ENCODE measurements at places on chromosomes 4 and X.

- H3K27me3 ChIP-seq = no peaks in the 10 kb centered on the region
- no peak overlapping the region for H3K4me3 ChIP-seq
- H3K36me3 ChIP-seq = no peaks in the 10 kb centered on the region
- H3K27ac ChIP-seq = no peak overlapping the region
- no peaks in the 10 kb centered on the region for H3K4me1 ChIP-seq
Observed at GRCh38 chrX:78029663-78030062, 60.2 kb upstream of the PGAM4 start.

DNA sequence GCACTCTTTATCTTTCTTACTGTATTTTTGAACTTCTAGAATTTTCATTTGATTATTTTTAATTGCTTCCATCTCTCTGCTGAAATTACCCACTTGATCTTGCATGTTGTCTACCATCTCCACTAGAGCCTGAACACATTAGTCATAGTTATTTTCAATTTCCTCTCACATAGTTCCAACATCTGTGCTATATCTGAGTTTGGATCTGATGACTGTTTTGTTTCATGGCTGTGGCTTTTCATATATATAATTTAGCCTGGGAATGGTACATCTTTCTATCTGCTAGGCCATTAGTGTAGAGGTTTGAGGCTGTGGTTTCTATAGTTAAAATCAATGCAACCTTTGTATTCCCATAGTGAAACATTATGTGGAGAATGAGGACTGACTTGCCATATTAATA, 33.2 kb downstream of the NPY2R start:
- no peak overlapping the region for H3K27ac ChIP-seq
- no peaks in the 10 kb centered on the region for H3K4me1 ChIP-seq

- no peaks in the 10 kb centered on the region for H3K27me3 ChIP-seq
- H3K27ac ChIP-seq = no peak overlapping the region
- no peaks in the 10 kb centered on the region for H3K4me1 ChIP-seq
- DNase-seq = no peak
- no peak overlapping the region for H3K4me3 ChIP-seq
Observed at GRCh38 chrX:50941638-50942037, 31.1 kb downstream of the BMP15 start.

DNA sequence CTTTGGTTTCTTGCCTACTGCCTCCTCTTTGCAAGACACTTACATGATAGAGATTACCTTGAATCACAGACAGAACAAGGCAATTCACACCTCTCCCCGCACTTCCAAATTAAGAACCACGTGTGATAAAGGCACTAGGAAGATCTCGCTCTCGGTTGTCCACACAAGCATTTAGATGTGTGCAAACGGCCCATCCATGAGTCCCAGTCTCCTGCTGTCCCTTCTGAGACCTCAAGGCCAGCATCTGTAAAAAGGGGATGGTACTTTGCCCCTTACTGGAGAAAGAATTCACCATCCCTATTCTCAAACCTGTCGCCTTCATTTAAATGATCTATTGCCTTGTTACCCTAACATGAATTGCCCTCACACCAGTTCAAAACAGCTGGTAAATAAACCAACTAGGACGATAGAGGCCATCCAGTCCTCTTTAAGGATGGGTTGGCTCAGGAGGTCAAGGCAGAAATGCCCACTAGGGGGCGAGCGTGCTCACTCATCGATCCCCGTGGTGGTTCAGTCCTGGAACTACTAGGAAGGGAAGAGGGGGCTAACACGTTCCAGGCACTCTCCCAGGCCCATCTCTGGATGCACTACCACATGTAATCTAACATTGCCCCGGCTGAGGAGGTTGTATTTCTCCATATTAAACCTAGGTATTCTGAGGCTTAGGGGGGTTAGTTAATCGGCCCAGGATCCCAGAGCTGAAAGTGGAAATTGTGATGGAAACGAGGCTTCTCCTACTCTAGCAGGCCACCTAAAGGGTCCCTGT, 95.8 kb downstream of the DHX15 start:
- H3K4me1 ChIP-seq = peaks cover 5% of the 10 kb centered on the region
- no peak overlapping the region for H3K4me3 ChIP-seq
- no peak overlapping the region for H3K27ac ChIP-seq
- no peaks in the 10 kb centered on the region for H3K27me3 ChIP-seq
- H3K36me3 ChIP-seq = no peaks in the 10 kb centered on the region

GRCh38 chr4:19348746-19349145, 903.0 kb upstream of the SLIT2 start:
- no peak overlapping the region for H3K4me3 ChIP-seq
- no peak overlapping the region for H3K27ac ChIP-seq
- DNase-seq = no peak
- H3K4me1 ChIP-seq = no peaks in the 10 kb centered on the region

- no peak overlapping the region for H3K4me3 ChIP-seq
- no peaks in the 10 kb centered on the region for H3K27me3 ChIP-seq
- H3K27ac ChIP-seq = no peak overlapping the region
- DNase-seq = no peak
Observed at GRCh38 chr4:146435962-146436361, 85.8 kb downstream of the SLC10A7 start.
